Breast epithelium (tissue), 4 donors: ENCODE measurements at places on chromosomes 12 and 14. TPM values are rescaled to one million over a fixed set of nuclear protein-coding genes. Genes with fewer than 3 reads are reported as not detected.
A peak's percentile ranks its signal among the peaks of the same experiment; 100 is the strongest.

DNA sequence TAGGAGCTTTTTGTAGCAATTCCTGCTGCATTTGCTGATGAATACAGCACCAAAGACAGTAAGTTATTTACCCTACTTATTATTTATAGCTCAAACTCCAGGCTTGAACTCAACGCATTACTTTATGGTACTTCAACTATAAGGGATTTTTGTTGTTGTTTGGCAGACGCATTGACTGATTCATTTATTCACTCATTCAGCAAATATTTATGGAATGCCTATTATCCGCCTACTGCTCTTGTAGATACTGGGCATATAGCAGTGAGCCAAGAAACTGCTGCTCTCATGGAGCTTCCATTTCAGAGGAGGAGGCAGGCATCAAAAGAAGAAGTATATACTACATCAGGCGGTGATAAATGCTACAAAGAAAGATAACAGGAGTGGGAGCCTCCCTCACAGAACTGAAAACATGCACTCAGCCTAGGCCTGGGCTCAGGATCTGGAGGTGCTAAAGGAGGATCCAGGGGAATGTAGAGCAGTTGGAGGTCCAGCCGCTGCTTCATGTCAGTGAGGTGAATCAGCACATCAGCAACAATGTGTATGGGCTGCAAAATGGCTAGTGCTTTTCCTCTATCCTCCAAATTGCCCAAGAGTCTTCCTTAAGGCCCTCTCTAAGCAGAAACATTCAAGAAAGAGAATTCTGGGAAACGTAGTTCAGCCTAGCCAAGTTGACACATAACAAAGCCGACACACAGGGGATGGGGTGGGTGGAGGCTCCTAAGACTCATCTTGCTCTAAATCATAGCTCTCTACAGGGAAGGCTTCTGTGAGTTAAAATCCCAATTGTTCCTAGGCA is 157.5 kb downstream of the NRXN3 start:
- no peaks in the 10 kb centered on the region for H3K36me3 ChIP-seq
- DNase-seq: no peak
- no peak overlapping the region for H3K27ac ChIP-seq
- no peaks in the 10 kb centered on the region for H3K4me1 ChIP-seq
- H3K4me3 ChIP-seq: no peak overlapping the region

Gene C3AR1
- total RNA-seq: 6.6 TPM

DNA sequence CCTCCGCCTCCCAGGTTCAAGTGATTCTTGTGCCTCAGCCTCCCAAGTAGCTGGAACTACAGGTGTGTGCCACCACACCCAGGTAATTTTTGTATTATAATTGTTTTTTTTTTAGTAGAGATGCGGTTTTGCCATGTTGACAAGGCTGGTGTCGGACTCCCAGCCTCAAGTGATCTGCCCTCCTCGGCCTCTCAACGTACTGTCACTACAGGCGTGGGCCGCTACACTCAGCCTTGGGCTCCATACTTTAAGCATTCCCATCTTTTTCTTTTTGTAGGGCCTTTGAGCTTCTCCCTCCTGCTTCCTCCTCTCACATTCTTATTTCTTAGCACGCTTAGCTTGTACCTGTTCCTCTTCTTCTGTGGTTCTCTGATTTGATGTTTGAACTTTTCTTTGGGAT is 62.8 kb downstream of the SERPINA3 start:
- H3K36me3 ChIP-seq: no peaks in the 10 kb centered on the region
- no peaks in the 10 kb centered on the region for H3K4me1 ChIP-seq
- no peak overlapping the region for H3K27ac ChIP-seq
- H3K27me3 ChIP-seq: no peaks in the 10 kb centered on the region

DNA sequence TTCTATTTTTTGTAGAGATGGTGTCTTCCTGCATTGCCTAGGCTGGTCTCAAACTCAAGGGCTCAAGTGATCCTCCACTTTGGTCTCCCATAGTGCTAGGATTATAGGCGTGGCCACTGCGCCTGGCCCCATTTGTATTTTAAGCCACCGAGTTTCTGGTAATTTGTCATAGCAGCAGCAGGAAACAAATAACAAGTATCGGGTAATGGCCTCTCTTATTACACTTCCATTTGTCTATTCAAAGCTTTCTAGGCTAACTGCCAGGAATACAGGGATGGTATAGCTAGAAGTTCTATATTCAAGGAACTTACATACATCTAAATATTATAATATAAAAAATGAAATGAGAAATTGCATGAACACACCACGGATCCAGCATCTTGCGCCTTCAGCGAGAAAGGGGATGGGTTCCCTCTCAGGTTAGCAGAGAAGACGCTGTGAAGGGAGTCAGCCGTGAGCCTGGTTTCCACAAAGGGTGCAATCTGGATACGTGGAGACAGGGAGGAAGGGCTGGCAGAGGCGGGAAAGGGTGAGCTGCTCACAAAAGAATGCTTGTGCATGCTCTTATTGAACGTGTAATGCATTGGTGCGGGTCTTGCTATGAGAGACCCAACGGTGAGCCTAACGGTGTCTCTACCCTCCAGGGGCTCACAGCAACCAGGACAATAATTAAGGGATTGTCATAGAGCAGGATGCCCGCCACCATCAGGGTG is 9.5 kb downstream of the BDKRB1 start:
- no peaks in the 10 kb centered on the region for H3K27me3 ChIP-seq
- H3K36me3 ChIP-seq: no peaks in the 10 kb centered on the region
- no peak overlapping the region for H3K4me3 ChIP-seq
- no peak overlapping the region for H3K27ac ChIP-seq

- no peak overlapping the region for H3K4me3 ChIP-seq
- no peak overlapping the region for H3K27ac ChIP-seq
- no peak for DNase-seq
- no peaks in the 10 kb centered on the region for H3K36me3 ChIP-seq
- H3K27me3 ChIP-seq: no peaks in the 10 kb centered on the region
- no peaks in the 10 kb centered on the region for H3K4me1 ChIP-seq
Measured at GRCh38 chr12:105470601-105471000, 140.1 kb downstream of the C12orf75 start.

- no peak overlapping the region for H3K27ac ChIP-seq
- H3K27me3 ChIP-seq: no peaks in the 10 kb centered on the region
- no peaks in the 10 kb centered on the region for H3K36me3 ChIP-seq
- no peaks in the 10 kb centered on the region for H3K4me1 ChIP-seq
Measured at GRCh38 chr12:9957834-9958233, 13.4 kb upstream of the CLEC12A start.

Gene CFAP54
- 2.9 TPM for total RNA-seq

GRCh38 chr12:120194226-120194533 is 335 bp downstream of the GCN1 start:
- peak overlapping the region; percentile 97 for H3K4me3 ChIP-seq
- H3K36me3 ChIP-seq: peaks cover 4% of the 10 kb centered on the region
- H3K4me1 ChIP-seq: peaks cover 17% of the 10 kb centered on the region
- peak overlapping the region; percentile 92 for H3K27ac ChIP-seq

DNA sequence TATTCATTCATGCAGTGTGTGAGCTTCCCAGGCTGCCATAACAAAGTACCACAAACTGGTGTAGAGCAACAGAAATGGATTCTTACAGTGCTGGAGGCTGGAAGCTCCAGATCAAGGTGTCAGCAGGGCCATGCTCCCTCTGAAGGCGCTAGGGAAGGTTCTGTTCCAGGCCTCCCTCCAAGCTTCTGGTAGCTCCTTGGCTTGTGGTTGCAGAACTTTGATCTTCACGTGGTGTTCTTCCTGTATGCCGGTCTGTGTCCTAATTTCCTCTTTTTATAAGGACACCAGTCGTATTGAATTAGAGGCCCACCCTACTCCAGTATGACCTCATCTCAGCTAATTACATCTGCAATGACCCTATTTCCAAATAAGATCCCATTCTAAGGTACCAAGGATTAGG is 3.1 kb downstream of the OTUB2 start:
- no peak overlapping the region for H3K4me3 ChIP-seq
- DNase-seq: no peak
- no peaks in the 10 kb centered on the region for H3K4me1 ChIP-seq
- H3K27me3 ChIP-seq: no peaks in the 10 kb centered on the region
- H3K27ac ChIP-seq: no peak overlapping the region
- H3K36me3 ChIP-seq: no peaks in the 10 kb centered on the region

Gene CD27
- 4.3 TPM for total RNA-seq
